AG08395 (cell line): ENCODE measurements at places on chromosomes 2 and 18.
A peak's percentile ranks its signal among the peaks of the same experiment; 100 is the strongest.

DNA sequence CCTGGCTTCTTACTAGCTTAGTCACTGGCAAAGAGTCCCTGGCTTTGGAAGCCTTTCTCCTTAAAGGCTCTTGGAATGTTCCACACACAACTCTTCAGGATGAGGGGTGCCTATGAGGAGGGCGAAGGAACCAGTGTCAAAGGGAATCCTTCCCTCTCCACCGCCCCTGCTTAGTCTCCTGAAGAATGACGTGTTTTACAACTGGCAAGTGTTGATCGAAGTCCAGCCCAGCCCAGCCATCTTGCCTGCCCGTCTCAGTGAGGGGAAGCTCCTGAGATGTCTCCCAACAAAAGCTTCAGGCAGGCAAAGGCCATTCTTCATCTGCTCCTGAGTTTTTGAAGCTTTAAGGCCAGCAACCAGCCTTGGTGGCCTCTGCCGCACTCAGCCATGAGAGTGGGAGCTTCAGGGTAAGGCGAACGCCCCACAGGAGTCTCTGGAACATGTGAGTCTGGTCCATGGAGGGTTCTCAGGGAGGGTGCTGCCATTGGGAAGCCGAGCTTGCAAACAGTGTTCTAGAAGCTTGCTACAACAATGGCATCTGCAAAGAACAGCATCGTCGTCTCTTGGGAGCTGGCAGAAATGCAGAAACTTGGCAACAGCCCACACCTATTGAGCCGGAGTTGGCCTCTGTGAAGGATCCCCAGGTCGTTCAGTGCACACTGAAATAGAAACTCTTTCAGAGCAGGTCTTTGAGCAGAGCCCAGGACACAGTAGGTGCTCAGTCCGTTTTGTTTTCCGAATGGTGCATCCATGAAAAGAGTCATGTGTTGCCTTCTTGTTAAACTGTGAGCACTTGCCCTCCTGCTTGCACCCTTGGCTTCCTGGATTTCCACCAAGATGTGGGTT, 220.7 kb downstream of the SEPTIN10 start:
- DNase-seq, result no peak

- DNase-seq, result peak; percentile 66
Measured at GRCh38 chr2:97995026-97995733, 568 bp downstream of the TMEM131 start.

GRCh38 chr2:190533175-190533967, 1.2 kb downstream of the NEMP2 start:
- no peak for DNase-seq

- peak; percentile 53 for DNase-seq
Measured at GRCh38 chr18:70288171-70288850, 534 bp upstream of the SOCS6 start.

DNA sequence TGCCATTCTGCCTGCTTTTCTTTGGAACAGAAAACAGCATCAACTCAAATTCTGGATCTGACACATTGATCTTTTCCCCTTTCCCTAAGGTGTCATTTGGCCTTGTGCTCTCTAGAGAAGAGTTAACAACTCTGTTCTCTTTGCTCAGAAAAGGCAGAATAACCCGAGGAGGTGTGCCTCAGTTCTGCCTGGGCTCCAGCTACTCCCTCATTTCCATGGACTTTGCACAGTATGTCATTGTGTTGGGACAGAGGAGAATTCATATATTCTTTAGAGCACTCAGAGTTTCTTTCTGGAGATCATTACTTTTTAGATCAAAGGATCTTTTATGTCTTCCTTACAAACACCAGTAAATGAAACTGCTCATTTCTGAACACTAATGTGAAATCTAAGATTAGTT, 249.1 kb downstream of the PHLPP1 start:
- DNase-seq, result no peak

GRCh38 chr2:223815884-223816570, 21.4 kb downstream of the AP1S3 start:
- no peak for DNase-seq

DNA sequence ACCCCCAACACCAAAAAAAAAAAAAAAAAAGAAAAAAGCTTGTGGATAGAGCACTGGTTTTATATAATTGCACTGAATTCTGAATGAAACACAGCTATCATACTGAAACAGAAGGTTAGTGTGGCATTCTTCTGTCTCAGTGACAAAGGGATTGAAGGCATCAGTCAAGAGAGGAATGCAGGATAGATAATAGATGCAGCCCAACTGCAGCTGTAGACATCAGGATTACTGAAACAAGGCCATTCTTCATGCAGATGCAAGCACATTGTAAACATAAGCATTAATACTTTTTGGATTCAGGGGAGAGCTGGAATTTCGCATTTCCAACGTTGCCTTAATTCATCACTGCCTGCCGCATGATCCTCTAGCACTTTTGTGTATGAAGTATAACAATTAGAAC, 897.4 kb upstream of the KLHL29 start:
- no peak for DNase-seq

- DNase-seq, result no peak
Measured at GRCh38 chr2:96146153-96146880, 1.1 kb upstream of the DUSP2 start.

DNA sequence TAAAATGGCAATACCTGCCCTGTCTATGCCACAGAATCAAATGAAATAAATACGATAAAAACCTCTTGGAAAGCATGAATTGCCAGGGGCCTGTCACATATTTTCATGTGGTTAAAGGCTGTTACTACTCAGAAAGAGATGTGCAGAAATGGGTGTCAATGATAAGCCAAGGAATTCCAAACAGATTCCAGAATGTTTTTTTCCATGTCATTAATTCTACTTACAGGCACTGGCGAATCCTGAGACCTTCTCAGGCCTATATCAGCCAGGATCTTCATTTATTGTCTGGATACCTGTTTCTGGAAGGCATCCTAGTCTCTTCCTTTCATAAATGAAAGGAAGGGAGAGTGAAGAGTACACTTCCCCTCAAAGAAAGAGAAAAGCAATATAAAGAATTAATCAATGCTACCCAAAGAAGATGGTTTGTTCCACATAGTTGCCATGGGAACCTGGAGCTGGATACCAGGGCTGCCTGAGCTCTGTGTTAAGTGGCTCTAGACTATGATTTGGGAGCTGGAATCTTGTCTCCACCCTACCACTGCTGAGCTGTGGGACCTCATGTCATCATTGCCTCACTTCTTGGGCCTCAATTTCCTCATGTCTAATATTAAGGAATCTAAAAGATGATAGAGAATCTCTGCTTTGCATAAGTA, 335.1 kb upstream of the SKOR2 start:
- DNase-seq, result no peak

- DNase-seq, result peak; percentile 53
Measured at GRCh38 chr2:46335391-46336282, 38.4 kb downstream of the EPAS1 start.

DNA sequence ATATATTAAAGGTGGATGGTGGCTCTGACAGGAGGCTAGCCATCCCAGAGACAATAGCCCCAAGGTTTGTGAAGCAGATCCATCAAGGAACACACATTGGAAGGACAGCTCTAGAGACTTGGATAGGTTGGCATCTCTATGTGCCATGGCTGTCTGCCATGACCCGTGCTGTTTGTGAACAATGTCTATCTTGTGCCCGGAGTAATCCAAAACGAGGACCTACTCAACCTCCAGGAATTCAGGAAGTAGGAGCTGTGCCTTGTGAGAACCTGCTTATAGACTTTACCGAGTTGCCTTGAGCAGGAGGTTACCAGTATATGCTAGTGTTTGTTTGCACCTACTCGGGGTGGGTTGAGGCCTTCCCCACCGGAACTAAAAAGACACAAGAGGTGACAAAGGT, 43.1 kb upstream of the SELENOI start:
- DNase-seq, result no peak

- peak; percentile 43 for DNase-seq
Measured at GRCh38 chr2:27049422-27050280, 1.8 kb upstream of the AGBL5 start.

- no peak for DNase-seq
Measured at GRCh38 chr2:230046491-230046890, 22.2 kb downstream of the SLC16A14 start.

DNA sequence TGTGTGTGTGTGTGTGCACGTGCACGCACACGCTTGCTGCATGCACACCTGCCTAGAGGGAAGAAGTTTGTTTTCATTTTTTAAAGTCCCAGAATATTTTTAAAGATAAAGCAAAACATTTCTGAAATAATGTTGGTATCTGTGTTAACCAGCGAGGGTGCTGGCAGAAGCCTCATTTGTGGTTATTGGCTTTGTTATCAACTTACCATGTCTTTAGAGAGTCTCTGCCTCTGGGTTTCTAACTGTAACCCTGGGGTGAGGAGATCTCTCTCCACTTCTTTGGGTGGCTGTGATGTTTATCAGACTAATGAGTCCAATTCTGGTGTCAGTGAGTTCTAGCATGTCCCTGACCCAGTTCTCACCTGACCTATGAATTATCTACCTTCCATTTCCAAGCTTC, 927.6 kb upstream of the FANCL start:
- DNase-seq, result no peak

- peak; percentile 37 for DNase-seq
Measured at GRCh38 chr2:210445116-210445707, 31.3 kb downstream of the LANCL1 start.

- DNase-seq, result no peak
Measured at GRCh38 chr2:111975819-111976218, 77.4 kb downstream of the MERTK start.

DNA sequence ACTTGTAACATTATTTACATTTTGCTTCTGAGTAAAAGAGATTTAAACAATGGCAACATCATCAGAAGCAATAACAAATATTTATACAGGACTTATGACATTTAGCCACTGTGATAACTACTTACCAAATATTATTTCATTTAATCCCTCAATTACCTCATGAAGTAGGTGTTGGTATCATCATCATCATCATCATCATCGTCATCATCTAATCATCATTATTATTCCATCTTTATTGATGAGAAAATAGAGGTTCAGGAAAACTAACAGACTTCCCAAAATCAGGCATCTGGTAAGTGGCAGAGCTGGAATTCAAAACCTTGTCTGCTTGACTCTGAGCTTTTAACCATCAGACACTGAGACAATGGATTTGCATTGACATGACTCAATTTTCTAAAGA, 204.4 kb downstream of the NCKAP5 start:
- no peak for DNase-seq

GRCh38 chr2:215554689-215555498, 119.0 kb upstream of the FN1 start:
- no peak for DNase-seq

GRCh38 chr18:32048507-32049091, 30.0 kb downstream of the RNF125 start:
- DNase-seq, result peak; percentile 40

DNA sequence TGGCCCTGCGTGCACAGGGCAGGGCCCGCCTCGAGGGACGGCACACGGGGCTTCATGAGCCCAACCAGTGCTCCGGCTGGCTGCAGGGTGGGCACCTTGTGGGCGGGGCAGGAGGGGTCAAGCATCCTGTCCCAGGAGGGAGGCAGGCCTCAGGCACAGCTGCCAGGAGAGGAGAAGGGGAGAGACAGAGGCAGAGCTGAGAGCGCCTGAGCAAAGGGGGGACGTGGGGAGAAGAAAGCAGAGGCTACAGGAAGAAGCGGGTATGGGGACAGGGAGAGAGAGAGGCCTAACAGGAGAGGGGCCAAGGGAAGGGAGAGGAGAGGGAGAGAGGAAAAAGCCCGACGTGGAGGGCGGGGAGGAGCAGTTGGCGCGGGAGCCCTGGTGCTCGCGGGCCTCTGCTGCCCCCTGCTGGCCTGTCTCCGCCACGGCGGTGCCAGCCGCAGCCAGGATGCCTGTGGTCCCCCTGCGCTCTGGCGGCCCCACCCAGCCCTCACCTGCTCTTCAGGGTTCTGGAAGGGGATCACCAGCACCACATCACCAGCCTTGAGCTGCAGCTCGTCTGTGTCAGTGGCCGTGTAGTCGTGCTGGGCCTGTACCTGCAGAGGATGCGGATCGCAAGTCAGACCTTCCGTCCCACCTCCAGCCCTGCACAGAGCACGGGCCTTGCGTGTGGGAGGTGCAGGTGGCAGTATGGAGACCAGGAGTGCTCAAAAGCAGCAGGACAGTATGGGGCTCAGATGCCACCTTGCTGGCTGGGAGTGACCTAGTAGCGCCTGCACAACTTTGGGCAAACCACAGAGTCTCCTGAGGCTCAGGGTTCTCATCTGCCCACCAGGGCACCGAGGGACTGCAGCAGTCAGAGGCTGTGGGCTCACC, 56.8 kb downstream of the BIN1 start:
- peak; percentile 85 for DNase-seq

DNA sequence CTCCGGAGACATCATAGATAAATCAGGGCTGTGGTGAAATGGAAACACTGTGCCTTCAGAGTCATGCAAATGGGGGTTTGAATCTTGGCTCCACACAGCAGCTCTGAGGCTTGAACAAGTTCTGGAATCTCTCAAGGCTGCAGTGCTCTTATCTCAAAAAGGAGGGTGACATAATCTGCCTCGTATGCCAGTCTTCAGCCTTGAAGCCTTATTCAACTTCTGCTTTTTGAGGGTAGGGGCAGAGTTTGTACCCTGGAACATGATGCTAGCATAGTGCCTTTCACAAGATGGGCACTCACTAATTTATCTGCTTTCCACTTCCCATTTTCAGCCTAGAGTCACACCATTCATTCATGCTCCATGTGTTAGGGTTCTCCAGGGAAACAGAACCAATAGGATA, 42.3 kb downstream of the GATA6 start:
- no peak for DNase-seq

- no peak for DNase-seq
Measured at GRCh38 chr2:131046028-131046917, 47.0 kb downstream of the FAM168B start.
